ENCODE measurements at places on chromosomes 2 and 18.
A peak's percentile ranks its signal among the peaks of the same experiment; 100 is the strongest.

DNA sequence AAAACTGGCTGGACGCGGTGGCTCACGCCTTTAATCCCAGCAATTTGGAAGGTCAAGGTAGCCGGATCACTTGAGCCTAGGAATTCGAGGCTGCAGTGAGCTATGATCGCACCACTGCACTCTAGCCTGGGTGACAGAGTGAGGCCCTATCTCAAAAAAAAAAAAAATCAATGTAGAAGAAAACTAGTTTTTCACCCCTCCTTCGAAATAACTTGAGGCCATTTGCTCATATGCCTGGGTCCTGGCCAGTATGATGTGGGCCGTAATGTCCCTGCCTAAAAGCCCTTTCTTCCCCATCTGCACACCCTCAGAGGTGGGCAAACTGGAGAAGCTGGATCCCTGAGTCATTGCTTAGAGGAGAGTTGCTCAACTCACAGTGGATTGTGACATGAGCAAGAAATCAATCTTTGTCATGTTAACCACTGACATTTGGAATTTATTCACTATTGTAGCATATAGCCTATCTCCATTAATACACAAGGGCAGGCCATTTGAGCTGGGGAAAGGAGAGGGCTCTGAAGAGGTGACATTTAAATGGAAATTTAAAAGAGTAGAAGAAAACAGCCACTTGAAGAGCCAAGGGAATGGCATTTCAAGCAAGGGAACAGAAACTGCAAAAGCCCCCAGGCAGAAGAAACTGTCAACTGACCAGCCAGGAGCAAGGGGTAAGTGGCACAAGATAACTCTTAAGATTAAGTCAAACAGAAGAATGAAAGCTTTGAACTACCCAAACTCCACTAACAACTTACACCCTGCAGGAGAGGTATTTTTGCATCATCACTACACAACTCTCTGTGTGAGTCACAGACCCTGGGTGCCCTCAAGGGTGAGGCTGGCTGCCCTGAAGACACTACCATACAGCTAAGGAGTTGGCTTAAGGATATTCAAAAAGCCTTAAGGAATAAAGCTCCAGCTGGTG is 7.6 kb upstream of the METTL21A start:
- peak; percentile 89 for DNase-seq

- DNase-seq: no peak
These were observed 29.6 kb upstream of the FOSL2 start for GRCh38 chr2:28362991-28363521.

GRCh38 chr18:27838225-27838624 is 338.7 kb downstream of the CDH2 start:
- no peak for DNase-seq

- no peak for DNase-seq
These were observed 15.0 kb upstream of the PAX3 start for GRCh38 chr2:222313816-222314215.

DNA sequence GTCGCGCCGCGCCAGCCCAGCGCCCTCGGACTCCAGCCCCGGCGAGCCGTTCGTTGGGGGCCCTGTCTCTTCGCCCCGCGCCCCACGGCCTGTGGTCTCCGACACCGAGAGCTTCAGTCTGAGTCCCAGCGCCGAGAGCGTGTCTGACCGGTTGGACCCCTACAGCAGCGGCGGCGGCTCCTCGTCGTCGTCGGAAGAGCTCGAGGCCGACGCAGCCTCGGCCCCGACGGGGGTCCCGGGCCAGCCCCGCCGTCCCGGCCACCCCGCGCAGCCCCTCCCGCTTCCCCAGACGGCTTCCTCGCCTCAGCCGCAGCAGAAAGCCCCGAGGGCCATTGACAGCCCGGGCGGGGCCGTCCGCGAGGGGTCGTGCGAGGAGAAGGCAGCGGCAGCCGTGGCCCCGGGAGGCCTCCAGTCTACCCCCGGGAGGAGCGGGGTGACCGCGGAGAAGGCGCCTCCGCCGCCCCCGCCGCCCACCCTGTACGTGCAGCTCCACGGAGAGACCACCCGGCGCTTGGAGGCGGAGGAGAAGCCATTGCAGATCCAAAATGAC is 1.4 kb downstream of the PHLPP1 start:
- DNase-seq: peak; percentile 34

DNA sequence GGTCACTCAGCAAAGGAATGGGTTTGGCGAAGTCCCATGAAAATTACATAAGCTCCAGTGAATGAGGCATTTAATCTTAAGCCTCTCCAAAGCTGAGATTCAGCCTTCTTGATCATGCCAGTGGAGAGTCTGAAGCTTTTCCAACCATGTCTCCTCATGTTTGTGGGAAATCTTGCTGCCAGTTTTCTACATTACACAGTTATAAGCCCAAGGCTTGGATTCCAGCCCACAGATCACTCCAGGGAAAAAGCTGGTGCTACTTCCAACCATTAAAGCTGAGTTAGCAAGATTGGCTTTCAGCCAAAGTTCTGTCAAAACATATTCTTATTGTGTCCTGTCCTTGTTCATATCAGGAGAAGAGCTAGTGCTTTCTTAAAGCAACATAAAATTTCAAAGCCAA is 293.8 kb downstream of the LRRTM4 start:
- no peak for DNase-seq

DNA sequence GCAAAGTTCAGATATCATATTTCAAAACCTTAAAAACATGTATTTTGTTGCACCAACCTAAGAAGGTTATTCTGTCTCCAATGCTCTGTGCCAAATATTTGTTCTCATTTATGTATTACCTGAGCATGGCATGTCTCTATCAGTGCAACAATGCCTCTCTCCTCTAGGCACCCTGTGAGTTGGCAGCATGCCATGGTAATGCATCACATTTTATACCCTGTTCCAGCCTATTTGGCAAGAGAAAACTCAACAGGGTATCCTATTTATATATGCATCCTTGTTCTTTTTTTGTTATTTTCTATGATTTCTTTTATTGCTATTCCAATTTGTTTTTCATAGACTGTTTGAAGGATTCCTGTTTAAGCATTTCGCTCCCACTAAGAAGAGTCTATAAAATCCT is 126.3 kb upstream of the NRXN1 start:
- no peak for DNase-seq

GRCh38 chr2:1486670-1487069 is 73.4 kb downstream of the TPO start:
- no peak for DNase-seq

DNA sequence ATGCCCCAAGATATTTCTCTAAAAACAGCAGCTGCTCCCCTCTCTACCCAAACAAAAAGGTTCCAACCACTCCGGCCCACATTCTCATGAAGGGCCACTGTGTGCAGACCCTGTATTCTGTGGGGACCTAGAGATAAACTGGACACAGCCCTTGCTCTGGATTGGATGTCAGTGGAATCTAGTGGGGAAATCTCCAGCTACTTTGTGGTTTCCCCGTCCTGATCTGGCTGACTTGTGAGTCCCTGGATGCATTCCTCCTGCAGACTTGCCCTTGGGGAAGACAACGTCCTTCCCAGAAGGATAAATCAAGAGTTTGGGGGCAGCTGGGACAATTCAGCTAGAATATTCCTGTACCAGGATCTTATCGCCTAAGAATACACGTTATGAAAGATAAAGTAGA is 151.1 kb downstream of the FSHR start:
- DNase-seq: no peak

GRCh38 chr2:9380702-9381628 is 42.4 kb downstream of the ITGB1BP1 start:
- peak; percentile 69 for DNase-seq

DNA sequence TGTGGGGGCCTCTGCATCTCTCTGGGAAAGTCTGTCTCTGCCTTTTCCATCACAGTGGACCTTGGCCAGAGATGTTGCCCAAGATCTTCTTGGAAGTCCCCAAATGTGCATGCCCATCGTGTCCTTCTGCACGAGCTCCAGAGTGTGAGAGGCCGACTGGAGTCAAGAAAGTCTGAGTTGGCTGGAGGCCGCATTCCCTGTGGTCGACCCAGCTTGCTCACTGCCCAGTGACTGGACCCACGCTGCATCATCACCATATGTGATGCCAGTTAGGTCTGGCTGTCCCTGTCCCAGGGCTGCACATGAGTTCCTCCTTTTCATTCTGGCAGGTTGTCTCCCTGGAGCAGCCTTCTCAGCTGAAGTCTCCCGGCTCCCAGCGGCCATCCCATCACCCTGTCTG is 93.8 kb downstream of the ARL4C start:
- DNase-seq: no peak

DNA sequence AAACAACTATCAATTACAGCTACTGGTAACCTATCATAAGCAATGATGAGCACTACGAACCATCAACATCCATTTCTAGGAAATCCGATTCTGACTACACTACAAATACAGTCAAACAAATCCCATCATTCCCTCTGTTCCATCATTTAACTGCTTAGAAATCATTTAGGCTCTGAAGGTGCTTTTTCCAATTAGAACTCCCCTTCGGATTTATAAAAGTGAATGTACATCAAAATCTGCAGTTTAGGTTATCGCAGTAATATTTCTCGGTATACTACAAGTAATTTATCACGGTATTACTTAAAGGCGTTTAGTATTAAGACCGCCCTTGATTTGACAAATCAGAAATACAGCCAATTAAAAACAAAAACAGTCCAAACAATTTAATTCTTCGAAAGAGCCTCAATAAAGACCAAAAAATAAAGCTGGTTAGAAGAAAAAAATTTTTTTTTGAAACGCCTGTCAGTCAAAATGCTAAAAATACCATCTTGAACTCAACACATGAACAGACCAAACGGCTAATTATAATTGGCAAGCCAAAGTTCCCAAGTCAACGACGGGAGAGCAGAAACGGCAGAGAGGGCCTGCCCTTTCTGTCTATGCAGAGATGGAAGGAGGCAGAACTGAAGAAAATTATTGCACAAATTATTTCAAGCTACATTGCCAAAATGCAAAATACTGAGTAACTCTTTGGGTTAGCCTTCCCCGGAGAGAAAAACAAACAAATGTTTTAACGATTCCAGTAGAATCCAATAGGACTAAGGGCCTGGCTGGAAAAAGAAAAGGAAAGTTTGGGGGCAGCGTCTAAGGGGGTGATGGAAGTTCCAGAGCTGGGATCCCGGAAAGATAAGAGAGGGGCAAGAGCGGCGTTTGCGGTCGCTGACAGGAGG is 1.2 kb downstream of the VPS54 start:
- peak; percentile 43 for DNase-seq

DNA sequence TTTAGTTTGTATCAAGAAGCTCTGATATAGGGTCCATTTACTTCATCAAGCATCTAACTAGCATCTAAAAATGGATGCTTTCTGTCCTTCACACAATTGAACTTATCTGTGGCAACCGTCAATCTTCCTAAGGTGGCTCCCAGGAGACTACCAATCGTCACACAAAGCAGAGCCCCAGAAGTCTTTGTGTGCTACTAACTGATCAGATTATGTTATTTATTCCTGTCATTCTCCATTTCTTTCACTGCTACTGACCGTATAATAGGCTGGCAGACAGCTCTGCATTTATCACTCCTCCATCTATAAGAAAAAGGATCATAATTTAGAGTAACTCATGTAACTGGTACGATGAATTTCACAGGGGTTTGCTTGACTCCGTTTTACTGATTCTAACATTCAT is 585.0 kb upstream of the NXPH2 start:
- no peak for DNase-seq

DNA sequence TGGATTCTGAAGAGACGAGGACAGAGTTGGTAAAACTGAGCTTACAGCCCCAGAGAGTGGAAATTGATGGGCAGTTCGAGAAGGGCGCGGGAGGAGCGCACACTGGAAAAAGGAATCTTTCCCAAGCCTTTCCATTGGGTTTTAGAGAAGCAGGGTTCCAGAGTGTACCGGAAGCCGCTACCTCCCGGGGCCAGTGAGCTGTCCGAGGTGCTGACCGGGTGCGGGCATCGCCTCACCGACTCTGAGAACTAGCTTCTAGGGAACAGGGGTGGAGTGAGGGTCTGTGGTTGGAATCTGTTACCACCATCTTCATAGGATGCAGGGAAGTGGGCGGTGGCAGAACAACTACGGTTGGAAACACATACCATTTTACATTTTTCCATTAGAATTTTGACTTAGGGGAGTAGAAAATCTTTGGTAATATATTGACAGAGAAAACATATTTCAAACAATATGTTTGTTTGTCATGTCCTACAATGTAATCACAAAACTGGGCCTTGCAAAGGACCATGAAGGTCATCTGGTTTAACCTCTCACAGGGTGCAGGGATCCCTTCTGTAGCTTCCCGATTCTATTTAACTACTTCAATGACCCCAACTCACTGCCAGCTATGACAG is 724 bp downstream of the NMS start:
- DNase-seq: peak; percentile 66

DNA sequence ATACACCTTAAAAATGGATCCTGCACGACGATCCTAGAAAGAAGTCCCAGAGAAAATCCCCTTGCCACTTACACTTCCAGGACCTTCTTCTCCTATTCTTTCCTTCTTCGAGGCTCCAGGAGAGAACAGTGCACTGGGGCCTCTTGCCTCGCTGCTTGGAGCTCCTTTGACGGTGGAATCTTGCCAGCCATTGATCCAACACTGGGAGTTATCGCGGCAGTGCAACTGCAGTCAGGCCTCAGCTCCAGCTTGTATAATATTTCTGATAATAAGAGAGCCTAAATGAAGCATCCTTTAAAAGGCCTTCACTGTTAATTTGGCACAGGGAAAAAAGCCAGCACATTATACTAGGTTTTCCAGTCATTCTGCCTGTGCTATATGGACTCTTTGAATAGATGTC is 216.9 kb upstream of the PARD3B start:
- no peak for DNase-seq

- no peak for DNase-seq
These were observed 22.9 kb downstream of the WIPF1 start for GRCh38 chr2:174574657-174575056.

DNA sequence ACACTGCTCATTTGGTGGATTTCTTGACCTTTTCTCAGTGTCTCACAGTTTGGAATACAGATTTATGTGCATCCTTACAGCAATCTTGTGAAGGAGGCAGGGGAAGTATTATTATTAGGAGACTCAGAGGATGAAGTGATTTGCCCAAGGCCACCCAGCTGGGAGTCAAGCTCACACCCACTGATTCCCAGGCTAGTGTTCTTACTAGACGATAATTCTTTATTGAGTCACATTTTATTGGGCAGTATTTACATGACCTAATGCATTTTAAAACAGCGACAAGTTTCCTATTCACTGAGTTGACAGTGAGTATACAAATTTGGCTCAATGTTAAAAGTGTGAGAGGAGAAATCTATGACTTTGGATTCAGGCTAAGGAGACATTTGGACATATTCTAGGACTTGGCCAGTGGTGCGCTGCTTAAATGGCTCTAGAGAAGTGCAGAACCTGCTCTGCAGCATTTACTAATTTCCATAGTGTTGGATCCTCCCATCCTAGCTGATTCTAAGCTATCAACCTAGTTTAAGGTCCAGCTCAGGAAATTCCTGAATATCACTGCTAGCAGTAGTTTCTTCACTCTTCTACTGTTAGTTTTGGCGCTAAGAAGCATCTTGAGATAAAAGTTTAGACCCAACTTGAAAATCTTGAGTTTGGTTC is 199.3 kb downstream of the MTX2 start:
- no peak for DNase-seq

- no peak for DNase-seq
These were observed 44.5 kb downstream of the MYL12B start for GRCh38 chr18:3306391-3306790.

Measured in ACHN (cell line).